ENCODE measurements at places on chromosomes 16 and 17. TPM values are rescaled to one million over a fixed set of nuclear protein-coding genes. Genes with fewer than 3 reads are reported as not detected.

DNA sequence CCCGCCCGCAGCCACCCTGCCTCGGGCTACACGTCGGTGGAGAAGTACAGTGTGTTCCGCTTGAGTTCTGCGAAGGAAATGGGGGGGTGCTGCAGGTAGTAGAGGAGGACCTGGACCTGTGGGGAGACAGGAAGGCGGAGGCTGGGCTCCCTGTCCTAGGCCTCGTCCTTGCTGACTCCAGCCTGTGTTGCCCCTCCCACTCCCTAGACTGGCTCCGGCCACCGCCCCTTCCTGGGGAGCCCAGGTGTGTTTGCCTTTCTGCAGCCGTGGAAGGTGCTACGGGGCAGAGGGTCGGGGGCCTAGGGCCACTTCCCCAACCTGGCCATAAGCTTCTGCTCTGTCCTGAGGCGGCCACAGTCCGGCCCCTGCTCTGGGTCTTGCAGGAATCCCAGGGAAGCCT, 9.1 kb downstream of the TIMM22 start:
- peaks cover 16% of the 10 kb centered on the region for H3K36me3 ChIP-seq
- no peak overlapping the region for H3K4me3 ChIP-seq
- no peaks in the 10 kb centered on the region for H3K27me3 ChIP-seq
- no peak overlapping the region for H3K27ac ChIP-seq
- H3K4me1 ChIP-seq, result no peaks in the 10 kb centered on the region
- no peak for DNase-seq

- H3K27ac ChIP-seq, result no peak overlapping the region
- H3K4me1 ChIP-seq, result no peaks in the 10 kb centered on the region
- H3K36me3 ChIP-seq, result no peaks in the 10 kb centered on the region
- DNase-seq, result no peak
- H3K4me3 ChIP-seq, result no peak overlapping the region
Measured at GRCh38 chr16:53695070-53695469, 8.6 kb downstream of the RPGRIP1L start.

GRCh38 chr17:79695293-79695790, 35.4 kb upstream of the ENPP7 start:
- H3K4me3 ChIP-seq, result no peak overlapping the region
- no peak overlapping the region for H3K27ac ChIP-seq
- H3K36me3 ChIP-seq, result no peaks in the 10 kb centered on the region
- H3K27me3 ChIP-seq, result peaks cover 14% of the 10 kb centered on the region
- no peaks in the 10 kb centered on the region for H3K4me1 ChIP-seq
- DNase-seq, result no peak

- no peaks in the 10 kb centered on the region for H3K4me1 ChIP-seq
- no peak overlapping the region for H3K27ac ChIP-seq
- no peak for DNase-seq
- no peaks in the 10 kb centered on the region for H3K36me3 ChIP-seq
- H3K4me3 ChIP-seq, result no peak overlapping the region
Measured at GRCh38 chr17:27748360-27748825, 51.9 kb downstream of the NOS2 start.

DNA sequence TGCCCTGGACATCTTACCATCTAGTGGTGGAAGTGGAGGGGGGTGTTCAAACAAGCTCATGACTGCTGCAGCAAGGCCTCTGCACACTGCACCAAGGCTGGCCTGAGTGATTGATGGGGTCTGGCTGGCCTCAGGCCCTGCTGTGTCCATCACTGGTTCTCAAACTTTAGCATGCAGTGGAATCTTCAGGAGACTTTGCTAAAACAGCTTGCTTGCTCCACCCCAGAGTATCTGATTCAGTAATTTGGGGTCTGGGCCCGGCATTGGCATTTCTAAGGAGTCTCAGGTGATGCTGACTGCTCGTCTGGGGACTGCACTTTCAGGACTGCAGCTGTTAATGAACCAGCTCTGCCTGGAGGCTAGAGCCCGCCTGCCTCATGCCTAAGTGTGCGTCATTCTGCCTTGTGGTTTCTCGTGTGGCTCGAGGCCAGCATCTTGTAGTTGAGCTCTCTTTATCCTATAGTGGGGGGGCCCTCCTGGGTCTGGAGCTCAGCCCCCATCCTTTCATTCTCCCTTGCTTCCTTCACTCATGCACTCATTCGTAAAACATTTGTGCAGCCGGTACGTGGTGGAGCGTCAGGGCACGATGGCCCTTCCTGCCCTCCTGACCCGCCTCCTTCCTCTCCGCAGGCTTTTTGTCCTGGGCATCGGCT, 4.1 kb downstream of the MGAT5B start:
- H3K36me3 ChIP-seq, result no peaks in the 10 kb centered on the region
- H3K4me1 ChIP-seq, result peaks cover 4% of the 10 kb centered on the region
- H3K27me3 ChIP-seq, result peaks cover 6% of the 10 kb centered on the region
- DNase-seq, result no peak

NR1D1 gene
- total RNA-seq, result 10.0 TPM

DNA sequence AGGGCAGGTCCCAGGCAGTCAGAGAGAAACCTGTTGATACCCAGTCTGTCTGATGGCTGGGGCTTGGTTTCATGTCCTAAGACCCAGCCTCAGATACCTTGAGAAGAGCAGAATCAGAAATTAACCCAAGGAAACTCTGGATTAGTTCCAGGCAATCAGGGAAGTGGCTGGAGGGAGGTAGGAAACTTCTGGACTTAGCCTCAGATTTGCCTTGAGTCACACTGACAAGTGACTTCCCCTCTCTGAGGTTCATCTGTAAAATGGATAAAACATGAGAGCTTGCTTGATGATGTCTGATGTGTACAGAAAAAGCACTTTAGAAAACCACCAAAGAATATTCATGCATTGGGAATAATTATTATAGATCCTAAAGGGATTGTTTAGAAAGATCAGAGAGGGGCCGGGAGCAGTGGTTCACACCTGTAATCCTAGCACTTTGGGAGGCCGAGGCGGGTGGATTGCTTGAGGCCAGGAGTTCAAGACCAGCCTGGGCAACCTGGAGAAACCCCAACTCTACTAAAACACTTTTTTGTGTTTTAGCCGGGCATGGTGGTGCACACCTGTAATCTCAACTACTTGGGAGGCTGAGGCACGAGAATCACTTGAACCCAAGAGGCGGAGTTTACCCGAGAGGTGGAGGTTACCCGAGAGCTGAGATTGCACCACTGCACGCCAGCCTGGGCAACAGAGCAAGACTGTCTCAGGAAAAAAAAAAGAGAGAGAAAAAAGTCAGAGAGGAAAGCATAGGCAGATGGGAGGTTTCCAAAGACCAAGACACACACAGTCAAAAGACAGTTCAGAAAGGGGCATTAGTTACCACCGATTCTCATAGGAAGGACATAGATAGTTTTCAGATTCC, 3.8 kb downstream of the CIITA start:
- H3K27me3 ChIP-seq, result no peaks in the 10 kb centered on the region
- H3K27ac ChIP-seq, result no peak overlapping the region
- no peak overlapping the region for H3K4me3 ChIP-seq

DNA sequence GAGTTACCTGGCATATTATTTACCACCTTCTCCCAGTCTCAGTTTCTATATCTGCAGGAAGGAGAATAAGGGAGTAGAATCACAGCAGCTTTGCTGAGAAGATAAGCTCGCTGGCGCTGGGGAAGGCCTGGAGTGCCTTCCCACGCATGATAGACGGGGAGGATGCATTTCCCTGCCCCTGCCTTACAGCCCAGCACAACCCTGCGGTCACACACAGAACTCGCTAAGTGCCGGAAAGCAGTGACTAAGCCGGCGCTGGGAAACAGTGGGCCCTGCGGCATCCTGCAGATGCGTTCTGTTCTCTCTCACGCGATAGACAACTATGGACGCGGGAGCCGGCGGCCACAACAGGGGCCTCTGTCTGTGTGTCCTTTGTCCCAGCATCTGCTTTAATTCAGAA, 4.8 kb downstream of the CA5A start:
- H3K4me1 ChIP-seq, result no peaks in the 10 kb centered on the region
- H3K27me3 ChIP-seq, result no peaks in the 10 kb centered on the region
- no peak overlapping the region for H3K4me3 ChIP-seq

REXO5 gene
- 9.3 TPM for total RNA-seq

GRCh38 chr16:87062569-87063442, 254.4 kb downstream of the C16orf95 start:
- no peaks in the 10 kb centered on the region for H3K4me1 ChIP-seq
- no peak overlapping the region for H3K27ac ChIP-seq
- H3K27me3 ChIP-seq, result peaks cover 12% of the 10 kb centered on the region
- no peaks in the 10 kb centered on the region for H3K36me3 ChIP-seq
- no peak overlapping the region for H3K4me3 ChIP-seq
- no peak for DNase-seq
